IPS DF 6.9 (cell line): ENCODE measurements at places on chromosomes 4 and X.

DNA sequence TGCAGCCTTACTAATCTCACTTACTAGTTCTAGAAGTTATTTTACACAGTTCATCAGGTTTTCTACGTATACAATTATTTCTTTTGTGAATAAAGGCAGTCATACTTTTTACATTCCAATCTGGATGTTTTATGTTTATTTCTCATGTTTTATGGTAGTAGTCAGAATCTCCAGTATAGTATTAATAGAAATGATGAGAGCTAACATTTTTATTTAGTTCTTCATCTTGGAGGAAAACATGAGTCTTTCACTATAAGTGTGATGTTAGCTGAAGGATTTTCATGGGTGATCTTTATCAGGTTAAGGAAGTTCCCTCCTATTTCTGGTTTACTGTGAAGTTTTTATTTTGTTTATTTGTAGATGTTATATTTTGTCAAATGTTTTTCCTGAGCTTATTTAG lies 256.1 kb upstream of the GIMD1 start:
- DNase-seq = no peak

- no peak for DNase-seq
Measured at GRCh38 chrX:24692305-24692704, 1.4 kb upstream of the POLA1 start.

- no peak for DNase-seq
Measured at GRCh38 chr4:31106419-31106818, 386.2 kb downstream of the PCDH7 start.

DNA sequence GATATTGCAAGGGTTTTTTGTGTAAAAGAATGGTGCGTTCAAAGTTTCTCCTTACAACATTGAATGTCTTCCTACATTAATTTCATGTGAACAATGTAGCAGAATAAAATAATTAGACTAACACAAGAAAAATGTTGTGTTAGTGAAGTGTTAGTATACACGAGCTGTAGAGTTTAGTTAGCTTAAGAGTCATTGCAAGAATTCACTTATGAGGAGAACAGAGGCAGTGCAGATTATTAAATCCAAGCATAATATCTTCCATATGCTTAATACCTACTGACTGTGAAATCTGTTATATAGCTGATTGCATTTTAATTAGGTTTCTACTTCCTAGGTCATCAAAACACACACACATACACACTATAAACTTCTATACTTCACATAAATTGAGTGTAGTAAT lies 959.0 kb downstream of the FAT4 start:
- no peak for DNase-seq

DNA sequence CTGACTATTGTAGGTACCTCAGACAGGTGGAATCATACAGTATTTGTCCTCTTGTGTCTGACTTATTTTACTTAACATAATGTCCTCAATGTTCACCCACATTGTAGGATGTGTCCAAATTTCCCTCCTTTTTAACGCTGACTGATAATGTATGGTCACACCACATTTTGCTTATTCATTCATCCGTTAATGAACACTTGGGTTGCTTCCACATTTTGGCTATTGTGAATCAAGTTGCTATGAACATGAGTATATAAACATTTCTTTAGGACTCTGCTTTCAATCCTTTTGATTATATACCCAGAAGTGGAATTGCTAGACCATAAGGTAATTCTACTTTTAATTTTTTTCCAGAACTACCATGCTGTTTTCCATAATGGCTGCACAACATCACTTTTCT lies 87.0 kb upstream of the NDP start:
- DNase-seq = no peak

DNA sequence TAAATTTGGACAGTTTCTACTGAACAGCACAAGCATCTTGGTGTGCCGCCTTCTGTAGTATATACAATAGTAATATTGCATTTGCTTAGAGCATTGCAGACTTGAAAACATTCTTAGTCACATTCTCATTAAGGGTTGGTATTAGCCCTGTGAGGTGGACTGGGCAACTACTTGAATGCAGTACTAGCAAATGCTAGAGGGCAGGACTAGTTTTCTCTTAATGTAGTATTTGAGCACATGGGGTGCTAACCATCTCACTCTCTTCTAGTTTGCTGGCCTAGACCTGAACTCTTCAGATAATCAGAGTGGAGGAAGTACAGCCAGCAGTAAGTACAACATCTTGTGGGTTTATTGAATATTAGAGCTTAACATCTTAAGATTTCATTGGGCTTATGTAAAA lies 3.2 kb downstream of the DDX3X start:
- DNase-seq = no peak

GRCh38 chrX:50920132-50920531 lies 9.6 kb downstream of the BMP15 start:
- DNase-seq = no peak

DNA sequence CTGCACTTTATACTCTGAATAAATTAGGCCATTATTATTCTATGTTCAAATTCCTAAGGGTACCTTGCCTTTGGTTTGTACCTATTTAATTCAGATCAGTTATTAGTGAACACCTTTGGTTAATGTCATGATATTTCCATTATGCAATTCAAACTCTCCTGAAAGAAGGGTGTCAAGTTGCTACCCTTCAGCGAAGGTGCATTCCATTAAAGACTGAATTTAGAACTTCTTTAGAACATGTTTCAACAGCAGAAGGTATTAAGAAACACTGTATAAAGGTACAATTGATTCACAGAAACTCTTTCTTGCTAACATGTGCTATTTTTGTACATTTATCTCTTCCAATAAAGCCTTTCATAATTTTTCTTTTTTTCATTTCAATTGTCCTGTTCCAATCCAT lies 1545.4 kb upstream of the PCDH10 start:
- no peak for DNase-seq

DNA sequence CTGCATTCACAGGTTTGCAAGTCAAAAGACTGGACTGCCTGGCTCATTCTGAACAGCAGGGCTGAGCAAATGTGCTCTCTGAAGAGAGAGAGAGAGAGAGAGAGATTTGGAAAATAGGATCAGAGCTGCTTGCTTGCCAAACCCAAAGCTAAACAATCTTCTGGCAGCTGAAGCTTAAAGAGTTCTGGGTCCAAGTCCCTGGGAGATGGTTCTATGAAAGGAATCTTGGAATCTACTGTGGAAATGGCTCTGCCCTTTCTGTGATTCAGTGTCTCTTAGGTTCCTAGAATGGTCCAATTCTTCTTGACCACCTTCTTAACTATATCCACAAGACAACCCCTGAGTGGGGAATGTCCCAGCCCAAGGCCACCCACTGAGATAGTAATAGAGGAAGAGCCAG lies 66.1 kb upstream of the EFNB1 start:
- no peak for DNase-seq

GRCh38 chr4:17758485-17758884 lies 22.9 kb downstream of the FAM184B start:
- DNase-seq = no peak

DNA sequence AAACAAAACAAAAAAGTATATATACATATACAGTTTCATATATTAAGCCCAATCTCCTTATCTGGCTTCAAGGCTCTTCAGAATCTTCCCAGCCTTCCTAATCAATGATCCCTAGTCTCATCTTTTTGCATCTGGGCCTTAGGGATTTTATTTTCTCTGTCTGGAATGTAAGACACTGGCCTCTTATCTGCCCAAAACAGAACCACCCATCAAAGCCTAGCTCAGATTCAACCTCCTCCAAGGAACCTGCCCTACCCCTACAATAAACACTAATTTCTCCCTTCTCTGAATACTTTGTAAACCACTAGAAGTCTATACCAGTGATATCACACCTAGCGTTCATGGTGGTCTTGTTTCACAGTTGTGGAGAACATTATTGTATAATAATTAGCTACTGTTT lies 23.2 kb upstream of the GAB1 start:
- no peak for DNase-seq

GRCh38 chr4:48603366-48604003 lies 113.4 kb downstream of the ZAR1 start:
- no peak for DNase-seq
